ENCODE measurements at places on chromosomes 3 and 15.

DNA sequence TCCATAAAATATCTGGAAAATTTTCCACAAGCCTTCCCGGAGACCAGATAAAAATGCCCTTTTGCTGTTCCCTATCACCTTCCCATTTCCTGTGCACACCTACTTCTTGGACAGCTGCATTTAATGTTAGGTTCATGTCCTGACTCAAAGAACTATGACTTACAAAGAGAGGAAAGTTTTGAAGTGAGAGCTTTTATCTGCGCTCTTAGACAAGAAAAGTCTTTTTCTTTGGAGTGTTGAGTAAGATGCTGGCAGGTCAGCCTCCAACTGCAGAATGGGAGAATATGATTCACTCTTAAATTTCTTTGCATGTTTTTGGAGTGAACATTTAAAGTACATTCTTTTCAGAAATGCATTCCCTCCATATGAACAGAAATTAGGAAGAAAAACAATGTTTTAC lies 147.3 kb upstream of the DPH6 start:
- DNase-seq, result no peak

DNA sequence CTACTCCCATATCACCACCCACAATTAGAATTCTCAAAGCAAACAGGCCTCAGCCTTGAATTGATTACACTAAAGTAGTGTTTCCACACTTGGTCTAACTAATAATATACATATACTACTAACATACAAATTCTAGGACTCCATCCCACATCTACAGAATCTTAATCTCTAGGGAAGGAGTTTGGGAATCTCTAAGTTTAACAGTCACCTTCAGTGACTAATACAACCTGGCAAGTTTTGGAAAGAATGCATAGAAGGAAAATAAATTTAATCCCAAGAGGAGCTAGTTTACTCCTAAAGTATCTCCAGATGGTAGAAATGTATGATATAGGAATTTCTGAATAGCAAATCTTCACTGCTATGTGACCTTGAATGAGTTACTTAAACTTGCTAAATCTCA lies 9.1 kb downstream of the CLPX start:
- DNase-seq, result no peak

DNA sequence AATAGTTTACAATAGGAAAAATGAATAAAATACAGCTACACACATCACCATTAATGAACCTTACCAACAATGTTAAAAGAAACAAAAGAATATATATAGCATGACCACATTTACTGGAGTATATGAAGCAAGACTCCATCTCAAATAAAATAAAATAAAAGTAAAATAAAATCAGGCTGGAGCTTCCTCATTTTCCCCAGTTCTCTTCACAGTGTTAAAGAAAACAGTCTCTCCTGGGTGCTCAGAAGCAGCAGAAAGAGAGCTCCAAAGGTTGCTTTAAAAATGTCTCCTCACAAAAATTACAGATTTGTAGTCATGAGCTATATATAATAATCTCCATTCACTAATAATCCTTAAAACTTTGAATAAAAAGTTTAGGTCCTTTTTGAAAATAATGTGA lies 48.8 kb downstream of the PIK3CB start:
- DNase-seq, result no peak

DNA sequence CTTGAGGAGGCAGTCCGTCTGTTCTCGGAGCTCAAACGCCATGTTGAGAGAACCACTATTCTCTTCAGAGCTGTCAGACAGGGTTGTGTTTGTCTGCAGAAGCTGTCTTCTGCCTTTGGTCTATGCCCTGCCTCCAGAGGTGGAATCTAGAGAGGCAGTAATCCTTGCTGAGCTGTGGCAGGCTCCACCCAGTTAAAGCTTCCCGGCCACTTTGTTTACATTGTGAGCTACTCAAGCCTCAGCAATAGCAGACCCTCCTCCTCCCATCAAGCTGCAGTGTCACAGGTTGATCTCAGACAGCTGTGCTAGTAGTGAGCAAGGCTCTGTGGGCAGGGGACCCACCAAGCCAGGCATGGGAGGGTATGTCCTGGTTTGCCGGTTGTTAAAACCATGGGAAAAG lies 8.9 kb downstream of the OR5AC2 start:
- DNase-seq, result no peak

GRCh38 chr15:89139613-89140499 lies 51.6 kb downstream of the ABHD2 start:
- DNase-seq, result no peak

DNA sequence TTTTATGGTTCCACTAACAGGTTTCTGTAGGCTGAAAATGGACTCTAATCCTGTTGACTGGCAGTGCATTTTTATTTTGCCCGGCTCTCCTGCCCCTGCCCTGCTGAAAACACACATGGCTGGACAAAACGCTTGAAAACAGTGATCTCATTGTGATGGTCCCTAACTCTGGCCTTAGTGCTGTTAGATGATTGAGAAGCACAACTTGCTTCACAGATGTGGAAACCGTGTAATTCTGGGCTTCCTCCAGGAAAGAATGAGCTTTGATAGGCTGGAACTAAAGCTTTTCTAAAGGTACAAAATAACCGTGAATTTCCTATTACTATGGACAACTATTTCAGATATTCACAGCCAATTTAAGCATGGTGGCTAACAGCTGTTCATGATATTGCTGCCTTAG lies 121.4 kb downstream of the VGLL3 start:
- DNase-seq, result no peak

DNA sequence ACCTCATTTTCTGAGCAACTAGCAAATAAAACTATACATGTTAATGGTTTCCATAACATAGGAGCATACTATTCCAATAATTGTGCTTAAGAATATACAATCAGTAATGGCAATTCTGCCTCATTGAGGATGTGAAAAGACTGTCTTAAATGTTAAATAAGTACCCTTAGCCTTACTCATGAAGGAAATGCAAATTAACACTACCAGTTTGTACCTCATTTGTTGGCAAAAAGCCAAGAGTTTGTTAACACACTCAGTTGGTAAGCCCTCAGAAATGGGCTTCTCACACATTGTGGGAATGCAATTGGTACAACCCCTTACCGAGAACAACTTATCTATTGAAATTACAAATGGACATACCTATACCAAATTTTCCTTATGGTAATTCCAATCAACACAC lies 9.2 kb upstream of the STT3B start:
- DNase-seq, result no peak

Measured in natural killer cell (primary cell).